Activated T-helper 2 cell treated with anti-CD3 and anti-CD28 coated beads, Interferon-gamma antibody, Interleukin-2, Interleukin-4, amounts not matched to agents 10 μg/mL and 5 μg/mL and 100 μg/mL, durations not matched to agents 14 hours and 24 hours and 36 hours (primary cell): ENCODE measurements at places on chromosomes 3 and 15. TPM values are rescaled to one million over a fixed set of nuclear protein-coding genes. Genes with fewer than 3 reads are reported as not detected.

- no peak for DNase-seq
- H3K27me3 ChIP-seq = no peaks in the 10 kb centered on the region
- no peak overlapping the region for H3K27ac ChIP-seq
- no peak overlapping the region for H3K4me3 ChIP-seq
- H3K4me1 ChIP-seq = no peaks in the 10 kb centered on the region
- peaks cover 3% of the 10 kb centered on the region for H3K36me3 ChIP-seq
Observed at GRCh38 chr3:108378153-108378951, 82.0 kb downstream of the HHLA2 start.

GRCh38 chr15:80157215-80157614 lies 4.4 kb downstream of the FAH start:
- no peak overlapping the region for H3K4me3 ChIP-seq
- peaks cover 58% of the 10 kb centered on the region for H3K36me3 ChIP-seq

- no peak overlapping the region for H3K27ac ChIP-seq
- no peak overlapping the region for H3K4me3 ChIP-seq
- peaks cover 6% of the 10 kb centered on the region for H3K27me3 ChIP-seq
- no peak for DNase-seq
Observed at GRCh38 chr3:195025056-195025883, 245.7 kb downstream of the XXYLT1 start.

GRCh38 chr3:138809500-138810256 lies 25.1 kb downstream of the PIK3CB start:
- no peak overlapping the region for H3K4me3 ChIP-seq
- peaks cover 10% of the 10 kb centered on the region for H3K36me3 ChIP-seq
- H3K4me1 ChIP-seq = peaks cover 10% of the 10 kb centered on the region
- no peak for DNase-seq

The CCR8 gene
- total RNA-seq = 11.3 and 12.2 TPM in 2 replicates

The DPPA2 gene
- total RNA-seq = not detected in 2 replicates

GRCh38 chr15:42919799-42920518 lies 619 bp downstream of the TTBK2 start:
- peaks cover 36% of the 10 kb centered on the region for H3K4me1 ChIP-seq
- peaks cover 8% of the 10 kb centered on the region for H3K36me3 ChIP-seq
- H3K4me3 ChIP-seq = peak overlapping the region; percentile 91
- DNase-seq = no peak
- H3K27me3 ChIP-seq = no peaks in the 10 kb centered on the region
- H3K27ac ChIP-seq = peak overlapping the region; percentile 85

DNA sequence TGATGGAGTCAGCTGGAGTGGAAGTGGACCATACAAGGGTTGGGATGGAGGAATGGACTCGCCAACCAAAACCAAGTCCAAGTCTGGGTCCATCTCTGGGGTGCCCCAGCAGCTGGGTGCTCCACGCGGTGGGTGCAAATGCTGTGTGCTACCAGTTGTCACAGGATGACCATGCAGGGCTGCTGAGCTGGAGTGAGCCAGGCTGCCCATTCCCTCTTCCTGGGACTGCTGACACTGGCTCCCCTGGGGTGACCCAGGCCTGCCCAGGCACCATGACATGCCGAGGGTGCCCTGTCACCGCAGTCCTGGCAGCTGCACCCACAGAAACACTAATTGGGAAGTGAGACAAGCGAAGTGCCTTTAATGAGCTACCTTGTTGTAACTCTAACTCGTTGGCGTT lies 140.2 kb downstream of the TPRA1 start:
- no peak for DNase-seq
- no peaks in the 10 kb centered on the region for H3K36me3 ChIP-seq
- H3K4me3 ChIP-seq = no peak overlapping the region

The MESP2 gene
- 0.39 and 0.41 TPM in 2 replicates for total RNA-seq

- peaks cover 18% of the 10 kb centered on the region for H3K4me1 ChIP-seq
- DNase-seq = no peak
- H3K27me3 ChIP-seq = no peaks in the 10 kb centered on the region
- no peak overlapping the region for H3K4me3 ChIP-seq
- H3K36me3 ChIP-seq = peaks cover 78% of the 10 kb centered on the region
Observed at GRCh38 chr3:44999782-45000181, 23.7 kb downstream of the EXOSC7 start.

- DNase-seq = no peak
- H3K27me3 ChIP-seq = peaks cover 25% of the 10 kb centered on the region
- H3K27ac ChIP-seq = no peak overlapping the region
- peaks cover 33% of the 10 kb centered on the region for H3K4me1 ChIP-seq
- no peaks in the 10 kb centered on the region for H3K36me3 ChIP-seq
- H3K4me3 ChIP-seq = no peak overlapping the region
Observed at GRCh38 chr3:41190509-41191284, 8.6 kb upstream of the CTNNB1 start.

- H3K4me3 ChIP-seq = no peak overlapping the region
- H3K27ac ChIP-seq = no peak overlapping the region
- no peaks in the 10 kb centered on the region for H3K36me3 ChIP-seq
- H3K4me1 ChIP-seq = peaks cover 14% of the 10 kb centered on the region
- peaks cover 52% of the 10 kb centered on the region for H3K27me3 ChIP-seq
- DNase-seq = no peak
Observed at GRCh38 chr3:87797872-87798566, 260.8 kb downstream of the CGGBP1 start.

- no peaks in the 10 kb centered on the region for H3K27me3 ChIP-seq
- no peak for DNase-seq
Observed at GRCh38 chr3:167493244-167493643, 19.4 kb upstream of the SERPINI2 start.

The SLC22A13 gene
- total RNA-seq = 0.51 and 0.78 TPM in 2 replicates

The ADGRG7 gene
- not detected in 2 replicates for total RNA-seq

DNA sequence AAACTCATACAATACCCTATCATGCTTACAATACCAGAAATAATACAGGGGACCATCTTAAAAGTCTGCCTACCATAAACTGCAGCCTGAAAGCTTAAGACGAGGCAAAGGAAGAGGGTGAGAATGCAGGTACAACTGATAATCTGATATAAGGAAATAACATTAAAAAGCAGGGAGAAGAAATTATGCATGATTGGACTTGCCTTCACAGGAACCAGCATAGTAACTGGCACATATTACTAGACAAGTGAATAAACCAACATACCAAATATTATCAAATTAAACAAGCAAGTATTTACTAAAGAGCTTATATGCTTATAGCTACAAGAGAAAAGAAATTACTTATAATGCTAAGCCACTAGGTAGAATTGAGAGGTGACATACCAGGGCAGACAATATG lies 18.7 kb downstream of the ANKRD28 start:
- H3K4me1 ChIP-seq = peaks cover 39% of the 10 kb centered on the region
- DNase-seq = no peak
- no peaks in the 10 kb centered on the region for H3K27me3 ChIP-seq

DNA sequence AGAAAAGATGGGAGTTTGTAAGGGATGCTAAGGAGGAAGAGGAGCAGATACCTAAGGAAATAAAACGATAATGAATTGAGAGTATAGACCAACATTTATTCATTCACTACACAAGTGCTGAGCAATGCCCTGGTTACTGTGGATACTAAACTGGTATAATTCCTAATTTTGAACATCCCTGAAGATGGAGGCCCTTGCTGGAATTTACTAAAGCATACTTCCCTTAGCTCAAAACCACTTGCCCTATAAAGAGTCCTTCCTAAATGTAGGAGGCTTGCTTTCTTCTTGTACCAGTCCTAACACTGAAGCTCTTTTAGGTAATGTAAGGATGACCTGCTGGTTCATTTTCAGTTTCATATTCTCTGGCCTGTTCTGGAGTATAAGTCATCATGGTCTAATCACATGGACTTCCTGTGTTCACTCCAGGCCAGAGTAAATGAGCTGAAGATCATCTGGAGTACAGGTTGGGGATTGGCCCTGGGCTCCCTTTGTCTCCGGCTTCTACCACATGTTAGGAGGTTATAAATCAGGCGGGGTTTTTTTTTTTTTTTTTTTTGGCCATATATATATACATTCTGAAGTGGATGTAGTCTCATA lies 40.1 kb upstream of the MTMR10 start:
- no peak overlapping the region for H3K27ac ChIP-seq
- H3K4me3 ChIP-seq = no peak overlapping the region
- H3K4me1 ChIP-seq = peaks cover 5% of the 10 kb centered on the region
- H3K27me3 ChIP-seq = peaks cover 18% of the 10 kb centered on the region

DNA sequence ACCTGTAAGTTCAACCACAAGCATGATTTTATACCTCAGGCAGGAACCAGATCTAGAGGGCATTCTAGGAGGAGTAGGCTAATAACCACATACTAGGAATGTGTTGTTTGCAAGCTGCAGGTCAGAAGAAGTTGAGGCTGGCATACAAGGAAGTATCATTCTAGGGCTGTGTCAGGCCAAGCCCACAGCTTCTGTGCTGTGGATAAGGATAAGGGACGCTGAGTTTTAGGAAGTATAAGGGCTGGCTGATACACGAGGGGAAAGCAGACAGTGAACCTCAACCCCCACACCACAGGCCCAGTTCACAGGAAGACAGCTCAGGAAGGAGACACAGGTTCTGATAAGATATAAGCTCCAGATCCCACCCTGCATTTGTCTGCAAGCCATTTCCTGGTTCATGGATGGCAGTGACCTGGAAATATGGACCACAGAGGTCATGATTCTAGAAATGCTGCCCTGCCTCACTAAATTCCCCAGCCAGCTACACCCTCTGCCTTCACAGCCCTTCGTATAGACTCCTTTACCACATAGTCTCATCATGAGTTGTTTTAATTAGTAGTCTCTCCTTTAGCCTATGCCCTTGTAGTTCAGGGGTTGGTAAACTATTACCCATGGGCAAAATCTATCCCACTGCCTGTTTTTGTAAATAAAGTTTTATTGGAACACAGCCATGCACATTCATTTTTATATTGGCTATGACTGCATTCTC lies 260.7 kb downstream of the OPA1 start:
- no peaks in the 10 kb centered on the region for H3K4me1 ChIP-seq
- peaks cover 14% of the 10 kb centered on the region for H3K27me3 ChIP-seq
- DNase-seq = no peak

- no peak overlapping the region for H3K27ac ChIP-seq
- H3K4me3 ChIP-seq = no peak overlapping the region
- H3K4me1 ChIP-seq = peaks cover 27% of the 10 kb centered on the region
- H3K27me3 ChIP-seq = no peaks in the 10 kb centered on the region
- DNase-seq = no peak
Observed at GRCh38 chr3:37170060-37170459, 4.3 kb downstream of the LRRFIP2 start.

The PLS1 gene
- 6.2 and 6.8 TPM in 2 replicates for total RNA-seq

The JAGN1 gene
- 31.7 and 33.3 TPM in 2 replicates for total RNA-seq

The TLE3 gene
- total RNA-seq = 94.6 and 102 TPM in 2 replicates

The MTMR10 gene
- total RNA-seq = 12.2 and 14.1 TPM in 2 replicates

The ITGB5 gene
- total RNA-seq = 3.3 and 4.3 TPM in 2 replicates

- peaks cover 3% of the 10 kb centered on the region for H3K36me3 ChIP-seq
- no peak overlapping the region for H3K4me3 ChIP-seq
- H3K27ac ChIP-seq = no peak overlapping the region
- peaks cover 27% of the 10 kb centered on the region for H3K27me3 ChIP-seq
Observed at GRCh38 chr15:68834346-68834745, 13.7 kb upstream of the ANP32A start.

- H3K27ac ChIP-seq = no peak overlapping the region
- H3K27me3 ChIP-seq = no peaks in the 10 kb centered on the region
- H3K4me3 ChIP-seq = no peak overlapping the region
- DNase-seq = no peak
Observed at GRCh38 chr15:35252351-35252865, 167.3 kb upstream of the NANOGP8 start.

The CEP152 gene
- 26.2 and 29.2 TPM in 2 replicates for total RNA-seq

The UBA7 gene
- total RNA-seq = 92.0 and 95.7 TPM in 2 replicates

The TRMT10C gene
- 47.1 and 54.0 TPM in 2 replicates for total RNA-seq

GRCh38 chr3:69294014-69294766 lies 91.7 kb downstream of the FRMD4B start:
- no peak overlapping the region for H3K4me3 ChIP-seq
- H3K27me3 ChIP-seq = no peaks in the 10 kb centered on the region
- H3K4me1 ChIP-seq = peaks cover 17% of the 10 kb centered on the region
- no peaks in the 10 kb centered on the region for H3K36me3 ChIP-seq
- H3K27ac ChIP-seq = peak overlapping the region; percentile 10

- H3K36me3 ChIP-seq = peaks cover 26% of the 10 kb centered on the region
- peaks cover 35% of the 10 kb centered on the region for H3K4me1 ChIP-seq
- H3K27me3 ChIP-seq = peaks cover 51% of the 10 kb centered on the region
- H3K4me3 ChIP-seq = peak overlapping the region; percentile 61
Observed at GRCh38 chr3:192915304-192915703, 2.4 kb downstream of the MB21D2 start.

DNA sequence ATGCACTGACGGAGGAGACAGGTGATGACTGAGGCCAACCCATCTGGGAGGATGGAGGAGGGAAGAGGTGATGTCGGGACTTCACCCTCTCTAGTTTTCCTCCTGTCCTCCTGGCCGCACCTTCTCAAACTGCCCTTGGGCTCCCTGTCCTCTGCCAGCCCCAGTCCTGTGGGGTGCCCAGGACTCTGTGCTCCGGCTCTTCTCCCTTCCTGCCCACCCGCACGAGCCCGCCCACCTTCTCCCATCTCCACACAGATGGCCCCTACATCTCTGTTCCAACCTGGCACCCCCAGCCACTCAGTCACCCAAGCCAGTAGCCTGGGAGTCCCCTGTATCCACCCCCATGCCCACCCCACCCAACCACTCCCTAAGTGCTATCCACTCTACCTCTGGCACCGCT lies 206.7 kb upstream of the LINGO1 start:
- H3K4me1 ChIP-seq = no peaks in the 10 kb centered on the region
- peaks cover 10% of the 10 kb centered on the region for H3K27me3 ChIP-seq
- H3K36me3 ChIP-seq = no peaks in the 10 kb centered on the region
- no peak overlapping the region for H3K27ac ChIP-seq
- H3K4me3 ChIP-seq = no peak overlapping the region

GRCh38 chr3:113000691-113001090 lies 9.9 kb downstream of the GTPBP8 start:
- H3K36me3 ChIP-seq = peaks cover 68% of the 10 kb centered on the region
- H3K27ac ChIP-seq = peak overlapping the region; percentile 52
- H3K4me3 ChIP-seq = no peak overlapping the region

DNA sequence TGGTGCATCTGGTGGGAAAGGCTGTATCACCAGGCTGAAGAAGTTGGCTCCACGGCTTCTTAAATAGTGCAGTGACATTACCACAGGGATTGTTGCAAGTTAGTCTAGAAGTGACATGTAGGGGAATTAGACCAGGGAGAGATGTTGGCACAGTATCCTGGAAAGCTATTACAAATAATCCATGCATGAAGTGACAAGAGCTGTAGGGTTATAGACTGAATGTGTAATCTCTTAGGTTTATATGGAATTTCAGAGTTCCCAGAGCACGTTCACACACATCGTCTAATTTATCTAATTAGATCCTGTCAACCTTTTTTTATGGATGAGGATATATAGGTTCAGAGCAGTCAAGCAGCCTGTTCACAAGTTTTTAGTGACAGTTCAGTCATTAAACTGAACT lies 37.3 kb upstream of the APH1B start:
- H3K36me3 ChIP-seq = peaks cover 75% of the 10 kb centered on the region
- H3K27ac ChIP-seq = no peak overlapping the region
- H3K27me3 ChIP-seq = no peaks in the 10 kb centered on the region
- H3K4me1 ChIP-seq = peaks cover 62% of the 10 kb centered on the region

DNA sequence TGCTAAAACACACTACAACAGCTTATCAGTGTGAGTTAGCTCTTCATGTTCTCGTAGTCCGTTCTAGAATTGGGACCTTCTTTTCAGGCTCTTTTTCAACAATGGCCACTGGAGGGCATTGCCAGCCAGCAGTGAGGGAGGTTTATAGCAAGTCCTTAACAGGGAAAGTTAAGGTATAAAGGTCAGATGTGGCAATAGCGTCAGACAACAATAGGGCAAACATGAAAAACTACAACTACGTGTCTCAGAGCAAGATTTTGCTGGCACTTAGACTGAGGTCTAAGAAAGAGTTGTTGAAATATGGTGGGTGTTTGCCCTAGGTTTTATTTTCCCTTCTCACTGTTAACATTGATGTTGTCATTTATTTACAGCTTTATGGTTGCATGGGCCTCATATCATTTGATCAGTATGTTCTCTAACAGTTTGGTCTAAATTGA lies 161.4 kb downstream of the GMNC start:
- H3K36me3 ChIP-seq = no peaks in the 10 kb centered on the region
- no peak overlapping the region for H3K4me3 ChIP-seq
- peaks cover 8% of the 10 kb centered on the region for H3K4me1 ChIP-seq
- H3K27ac ChIP-seq = no peak overlapping the region
